NCI-H510A (cell line): ENCODE measurements at places on chromosomes 7 and 10.
A peak's percentile ranks its signal among the peaks of the same experiment; 100 is the strongest.

DNA sequence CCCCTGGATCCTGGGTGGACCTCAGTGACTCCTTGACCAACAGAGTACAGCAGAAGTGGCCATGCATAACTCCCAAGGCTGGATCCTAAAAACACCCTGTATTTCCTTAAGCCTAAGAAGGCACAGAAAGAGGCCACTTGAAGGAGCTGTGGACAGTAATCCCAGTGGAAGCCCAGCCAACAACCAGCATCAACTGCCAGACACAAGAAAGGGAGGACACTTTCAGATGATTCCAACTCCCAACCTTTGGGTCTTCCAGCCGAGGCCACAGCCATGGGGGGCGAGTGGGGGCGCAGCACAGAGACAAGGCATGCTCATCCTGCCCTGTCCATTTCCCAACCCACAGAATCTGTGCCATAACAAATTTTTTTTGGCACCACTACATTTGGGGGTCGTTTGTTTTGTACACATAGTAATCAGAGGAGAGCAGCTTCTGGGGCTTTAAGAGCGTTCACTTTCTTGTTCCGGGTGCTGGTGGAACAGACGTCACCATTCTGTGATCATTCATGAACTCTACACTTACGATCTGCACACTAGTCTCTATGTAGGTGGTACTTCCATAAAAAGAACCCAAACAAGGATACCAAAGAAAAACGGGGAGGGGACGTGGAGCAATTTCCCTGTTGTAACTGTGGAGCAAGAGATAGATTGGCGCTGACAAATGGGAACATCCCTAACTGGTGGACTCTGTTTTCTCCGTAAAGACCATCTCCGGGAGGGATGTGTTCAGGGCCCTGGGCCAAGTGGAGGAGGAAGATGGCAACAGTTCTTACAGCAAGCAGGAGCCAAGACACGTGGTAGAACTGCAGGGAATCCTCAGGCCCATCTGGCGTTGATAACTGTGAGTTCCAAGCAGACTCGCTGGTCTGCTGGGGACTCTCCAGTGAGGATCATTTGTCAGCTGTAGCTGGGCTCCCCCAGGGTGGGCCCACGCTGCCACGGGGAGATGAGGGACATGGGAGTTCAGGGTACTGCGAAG lies 6.0 kb upstream of the SLC29A3 start:
- DNase-seq, result no peak

GRCh38 chr7:148708026-148708885 lies 9.6 kb downstream of the CUL1 start:
- no peak for DNase-seq

DNA sequence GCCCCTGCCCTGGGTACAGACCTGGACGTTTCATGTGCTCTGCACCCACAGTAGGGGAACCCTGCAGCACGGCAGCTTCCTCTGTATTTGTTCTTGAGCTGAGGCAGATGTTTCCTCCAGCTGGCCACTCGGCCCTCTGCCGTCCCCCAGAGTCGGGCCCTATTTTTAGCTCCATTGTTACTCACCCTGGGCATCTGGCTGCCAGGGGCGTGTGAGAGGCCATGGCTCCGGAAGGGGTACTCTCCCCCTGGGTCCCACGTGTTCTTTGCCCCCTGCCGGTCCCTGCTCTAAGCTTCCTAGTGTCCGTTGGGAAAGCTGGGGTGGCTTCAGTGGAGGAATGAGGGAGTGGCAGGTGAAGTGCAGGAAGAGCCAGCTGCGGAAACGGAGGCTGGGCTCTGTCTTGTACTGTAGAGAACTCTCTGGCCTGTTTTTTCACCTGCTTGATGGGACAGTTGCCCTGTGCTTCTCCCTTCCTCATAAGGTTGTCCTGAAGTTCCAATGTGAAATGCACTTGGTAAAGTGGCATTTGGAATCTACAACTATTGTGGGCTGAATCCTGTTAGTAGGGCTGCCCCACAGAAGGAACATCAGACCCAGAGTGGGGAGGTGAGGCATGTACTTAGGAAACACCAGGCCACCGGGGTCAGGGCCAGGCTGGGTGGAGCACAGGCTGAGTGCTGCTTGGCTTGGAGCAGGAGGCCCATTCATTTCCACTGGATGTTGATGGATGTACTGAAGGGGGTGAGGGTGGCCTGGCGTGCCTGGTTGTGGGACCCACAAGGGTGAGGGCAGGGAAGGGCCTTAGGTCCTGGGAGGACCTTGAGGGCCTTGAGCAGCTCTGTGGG lies 30.6 kb downstream of the PALD1 start:
- peak; percentile 13 for DNase-seq

DNA sequence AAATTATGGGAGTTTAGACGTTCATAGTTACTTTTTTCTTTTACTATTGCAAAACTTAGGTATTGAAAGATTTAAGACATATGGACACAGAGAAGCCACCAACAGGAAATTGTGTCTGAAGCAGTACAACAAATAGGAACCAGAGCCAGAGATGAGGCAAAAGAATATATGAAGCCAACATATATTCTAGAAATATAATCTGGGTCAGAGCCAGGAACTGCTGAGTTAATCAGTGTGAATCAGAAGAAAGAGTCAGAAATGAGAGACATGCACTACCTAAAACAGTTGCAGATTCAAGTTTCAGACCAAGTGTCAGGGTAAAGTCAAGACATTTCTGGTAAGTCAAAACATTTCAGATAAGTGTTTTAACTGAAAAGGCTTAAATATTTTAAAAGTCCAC lies 67.7 kb downstream of the DGKB start:
- no peak for DNase-seq

DNA sequence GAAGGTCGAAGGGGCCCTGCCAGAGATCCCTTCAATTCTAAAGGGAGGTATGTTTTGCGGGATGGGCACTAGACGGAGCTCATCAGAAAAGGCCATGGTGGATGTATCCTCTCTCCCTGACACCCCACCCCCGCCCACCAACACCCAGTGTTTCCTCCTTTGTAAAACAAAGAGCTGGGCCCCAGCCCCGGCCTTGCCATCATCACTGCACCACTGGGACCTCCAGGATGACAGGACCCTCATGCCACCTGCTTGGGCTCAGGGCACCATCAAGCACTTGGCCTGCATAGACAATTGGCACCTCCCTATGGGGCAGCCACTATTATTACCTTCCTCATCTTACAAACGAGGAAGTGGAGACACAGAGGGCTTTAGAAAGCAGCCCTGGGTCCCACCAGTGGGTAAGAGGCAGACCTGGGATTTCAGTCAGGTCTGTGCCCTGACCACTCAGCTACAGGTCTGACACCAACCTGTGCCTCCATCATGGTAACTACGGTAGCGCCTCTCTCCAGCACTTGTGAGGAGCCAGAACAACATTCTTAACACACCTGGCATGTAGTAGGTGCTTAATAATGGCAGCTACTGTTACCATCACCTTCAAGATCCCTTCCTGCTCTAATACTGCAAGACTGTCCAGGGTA lies 2.0 kb downstream of the CALML3 start:
- DNase-seq, result no peak

DNA sequence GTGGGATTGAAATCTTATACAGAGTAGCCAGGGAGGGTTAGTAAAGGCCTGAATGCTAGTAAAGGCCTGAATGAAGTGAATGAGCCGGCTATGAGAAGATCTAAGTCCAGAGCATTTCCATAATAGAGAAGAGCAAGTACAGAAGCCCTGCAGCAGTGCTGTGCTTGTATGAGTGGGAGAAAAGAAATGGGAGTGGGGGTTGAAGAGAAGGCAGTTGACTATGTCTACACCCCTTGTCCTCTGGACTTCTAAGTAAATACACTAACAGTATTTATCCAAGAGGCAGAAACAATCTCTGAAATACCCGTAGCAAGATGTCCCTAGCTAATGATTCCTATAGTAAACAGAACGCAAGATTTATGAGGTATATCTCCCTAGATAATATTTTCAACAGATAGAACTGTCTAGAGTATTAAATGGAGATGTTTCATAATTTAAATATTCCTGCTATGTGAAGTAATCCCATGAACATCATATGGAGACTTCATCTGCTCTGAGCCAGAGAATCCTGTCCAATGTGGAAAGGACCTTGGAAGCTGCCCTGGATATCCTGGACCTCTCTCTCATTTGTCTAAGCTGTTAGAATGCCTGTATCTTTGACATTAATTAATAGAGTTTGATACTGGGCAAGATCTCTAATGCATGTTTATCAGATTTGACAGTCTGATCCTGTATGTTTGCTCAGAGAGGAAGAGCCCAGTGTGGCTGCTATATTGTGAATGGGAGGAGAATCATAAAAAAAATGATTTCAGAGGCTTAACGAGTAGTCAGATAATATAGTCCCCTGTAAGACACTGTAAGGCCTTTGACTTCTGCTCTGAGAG lies 171.6 kb downstream of the LRRN3 start:
- DNase-seq, result no peak

GRCh38 chr10:52668024-52668423 lies 104.6 kb downstream of the MBL2 start:
- no peak for DNase-seq

DNA sequence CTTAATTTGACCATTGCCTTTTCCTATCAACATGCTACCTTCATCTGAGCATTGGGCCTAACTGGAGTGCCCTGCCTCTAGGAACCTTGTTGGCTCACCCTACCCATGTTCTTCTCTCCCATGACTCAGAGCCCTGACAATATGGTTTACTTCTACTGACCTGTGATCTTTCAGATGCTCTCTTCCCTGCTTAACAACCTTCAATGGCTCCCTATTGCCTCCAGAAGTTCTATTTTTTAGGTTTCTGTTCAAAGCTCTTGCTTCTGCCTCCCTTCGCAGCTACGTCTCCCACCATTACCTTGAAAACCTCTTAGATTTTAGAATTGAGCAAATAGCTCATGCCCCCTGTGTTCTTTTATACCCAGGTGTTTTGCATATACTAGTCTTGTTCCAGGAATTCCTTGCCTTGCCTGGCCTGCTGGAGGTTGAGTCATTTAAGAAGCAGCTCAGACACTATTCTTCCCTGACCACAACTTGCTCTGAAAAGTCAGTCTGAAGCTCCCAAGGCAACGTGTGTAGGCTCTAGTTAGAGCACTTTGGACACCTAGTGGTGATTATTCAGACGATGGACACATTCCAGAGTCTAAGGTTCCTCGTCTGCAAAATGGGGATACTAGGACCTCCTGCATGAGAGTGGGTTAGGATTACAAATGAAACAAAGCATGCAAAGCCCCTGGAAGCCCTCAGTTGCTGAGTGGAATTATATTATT lies 64.4 kb upstream of the EMX2 start:
- no peak for DNase-seq

DNA sequence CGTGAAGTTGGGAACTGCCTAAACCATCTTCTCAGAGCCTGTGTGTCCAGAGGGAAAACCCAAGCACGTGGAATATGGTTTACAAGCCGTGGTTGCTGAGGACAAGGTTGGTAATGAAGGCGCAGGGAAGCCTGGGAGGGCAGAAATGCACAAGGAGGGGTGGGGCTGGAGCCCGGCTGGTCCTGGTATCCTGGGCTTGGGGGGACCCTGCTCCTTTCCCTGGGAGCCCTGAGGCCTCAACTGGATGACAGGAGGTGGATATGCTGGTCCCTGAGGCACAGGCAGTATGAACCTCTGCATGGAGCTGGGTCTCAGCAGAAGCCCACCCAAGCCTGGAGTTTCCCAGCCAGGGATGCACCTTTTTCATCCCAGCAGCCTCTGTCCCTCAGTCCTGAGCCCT lies 80.3 kb upstream of the RET start:
- no peak for DNase-seq

GRCh38 chr10:121516093-121516865 lies 82.0 kb downstream of the FGFR2 start:
- DNase-seq, result no peak

DNA sequence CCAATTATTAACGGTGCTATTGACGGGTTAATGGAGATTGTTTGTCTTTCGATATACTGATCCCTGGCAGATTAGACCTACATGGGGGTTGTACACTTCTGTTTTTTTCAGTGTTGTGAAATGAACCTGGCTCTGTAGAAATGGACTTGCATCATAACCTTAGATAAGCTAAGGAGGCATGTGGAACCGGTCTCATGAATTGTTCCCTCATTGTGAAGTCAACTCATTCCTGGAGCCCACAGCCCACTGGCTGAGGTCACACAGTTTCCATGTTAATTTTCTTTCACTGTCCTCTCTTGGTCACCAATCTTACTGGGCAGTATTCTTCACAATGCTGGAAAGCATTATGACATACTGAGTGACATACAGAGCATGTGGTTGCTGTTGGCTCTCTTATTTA lies 202.8 kb downstream of the BMPER start:
- no peak for DNase-seq

DNA sequence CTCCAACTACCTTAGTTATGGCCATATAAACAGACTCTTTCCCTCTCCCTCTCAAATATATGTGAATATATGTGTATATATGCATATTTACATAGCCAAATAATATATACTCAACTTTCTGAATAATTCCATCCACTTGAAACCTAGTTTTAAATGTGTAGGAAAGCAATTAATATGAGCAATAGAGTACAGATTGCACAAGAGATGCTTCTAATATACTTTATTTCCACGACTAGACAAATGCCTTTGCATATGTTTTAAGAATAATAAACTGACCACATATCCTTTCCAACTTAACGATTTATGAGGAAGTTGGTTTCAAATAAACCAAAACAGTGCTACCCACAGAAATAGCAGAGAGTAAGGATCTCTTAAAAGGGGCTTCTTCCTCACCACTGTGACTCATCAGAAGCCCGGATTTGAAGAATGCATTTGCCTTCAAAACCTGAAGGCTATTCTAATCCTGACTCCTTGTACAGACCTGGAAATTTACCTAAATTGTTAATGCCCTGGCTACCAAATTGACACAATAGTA lies 266.3 kb downstream of the AHR start:
- DNase-seq, result no peak

- no peak for DNase-seq
Observed at GRCh38 chr10:3868271-3868664, 83.3 kb upstream of the KLF6 start.

- DNase-seq, result no peak
Observed at GRCh38 chr10:7311218-7311849, 99.5 kb downstream of the SFMBT2 start.

- DNase-seq, result no peak
Observed at GRCh38 chr7:28815928-28816373, 142.2 kb downstream of the TRIL start.

GRCh38 chr7:32809347-32809746 lies 82.2 kb downstream of the KBTBD2 start:
- no peak for DNase-seq

DNA sequence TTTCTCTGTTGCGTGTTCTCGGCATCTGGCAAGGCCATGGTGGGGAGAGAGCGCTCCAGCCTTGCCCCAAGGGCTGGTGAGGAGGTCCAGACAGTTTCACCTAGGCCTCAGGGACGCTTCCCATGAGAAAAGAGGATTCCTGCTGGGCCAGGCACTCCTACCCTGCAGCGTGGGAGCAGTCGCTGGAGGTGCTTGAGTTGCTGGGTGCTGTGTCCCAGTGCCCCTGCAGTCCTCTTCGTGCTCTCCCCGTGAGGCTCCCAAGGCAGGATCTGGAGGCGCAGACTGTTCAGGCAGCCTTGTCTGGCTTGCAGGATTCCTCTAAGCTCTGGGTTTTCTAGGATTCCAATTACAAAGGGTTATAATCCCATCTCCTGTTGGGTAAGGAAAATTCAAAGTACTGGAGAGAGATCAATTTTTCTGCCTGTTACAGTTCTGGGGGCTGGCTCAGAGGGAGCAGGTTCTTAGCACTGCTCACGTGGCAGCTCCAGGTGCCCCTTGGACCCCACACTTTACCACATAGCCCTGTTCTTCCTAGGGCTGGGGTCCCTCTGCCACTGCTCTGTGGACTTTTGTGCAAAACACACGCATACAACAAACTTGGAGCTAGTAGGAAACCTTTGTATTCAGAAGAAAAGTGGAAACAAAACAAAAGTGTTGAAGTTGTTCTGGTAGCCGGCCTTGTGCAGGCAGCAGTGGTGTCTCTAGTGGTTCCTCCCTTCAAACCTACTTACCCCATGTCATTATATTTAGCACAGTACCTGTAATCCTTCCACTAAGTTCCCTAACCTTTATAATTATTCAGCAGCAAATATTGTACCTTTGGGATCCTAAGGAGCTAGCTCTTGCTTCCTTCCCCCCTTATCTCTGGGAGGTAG lies 60.5 kb downstream of the CCNY start:
- no peak for DNase-seq
